ENCODE measurements at places on chromosomes 3 and 15.

- no peak for DNase-seq
Observed at GRCh38 chr3:33052671-33053070, 44.3 kb downstream of the GLB1 start.

DNA sequence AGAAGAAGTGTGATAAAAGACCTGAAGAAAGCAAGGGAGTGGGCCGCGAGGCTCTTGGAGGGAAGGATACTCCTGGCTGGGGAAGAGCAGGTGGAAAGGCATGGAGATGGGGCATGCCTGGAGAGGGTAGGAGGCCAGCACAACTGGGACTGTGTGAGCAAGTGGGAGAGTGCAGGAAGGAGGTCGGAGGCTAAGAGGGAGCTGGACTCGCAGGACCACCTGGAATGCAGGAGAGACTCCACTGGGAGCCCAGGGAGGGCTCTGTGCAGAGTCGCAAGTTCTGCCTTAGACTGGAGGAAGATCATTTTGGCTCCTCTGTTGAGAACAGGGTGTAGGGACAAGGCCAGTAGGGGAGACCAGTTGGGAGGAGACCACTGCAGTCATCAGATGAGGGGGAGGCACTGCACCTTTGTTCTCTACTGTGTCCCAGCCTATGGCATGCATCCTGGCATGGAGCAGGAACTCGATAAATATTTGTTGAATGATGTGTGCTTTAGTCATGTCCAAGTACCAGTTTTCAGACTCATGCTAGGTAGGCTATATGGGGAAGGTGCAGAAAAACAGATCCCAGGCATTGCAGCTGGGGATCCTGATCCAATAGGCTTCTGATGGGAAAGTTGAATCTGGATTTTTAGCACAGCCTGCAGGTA lies 13.7 kb downstream of the FAM107A start:
- DNase-seq, result no peak

- DNase-seq, result peak; percentile 54
Observed at GRCh38 chr3:30751610-30752299, 142.7 kb downstream of the GADL1 start.

GRCh38 chr15:52112203-52112750 lies 298 bp downstream of the BCL2L10 start:
- DNase-seq, result peak; percentile 12

DNA sequence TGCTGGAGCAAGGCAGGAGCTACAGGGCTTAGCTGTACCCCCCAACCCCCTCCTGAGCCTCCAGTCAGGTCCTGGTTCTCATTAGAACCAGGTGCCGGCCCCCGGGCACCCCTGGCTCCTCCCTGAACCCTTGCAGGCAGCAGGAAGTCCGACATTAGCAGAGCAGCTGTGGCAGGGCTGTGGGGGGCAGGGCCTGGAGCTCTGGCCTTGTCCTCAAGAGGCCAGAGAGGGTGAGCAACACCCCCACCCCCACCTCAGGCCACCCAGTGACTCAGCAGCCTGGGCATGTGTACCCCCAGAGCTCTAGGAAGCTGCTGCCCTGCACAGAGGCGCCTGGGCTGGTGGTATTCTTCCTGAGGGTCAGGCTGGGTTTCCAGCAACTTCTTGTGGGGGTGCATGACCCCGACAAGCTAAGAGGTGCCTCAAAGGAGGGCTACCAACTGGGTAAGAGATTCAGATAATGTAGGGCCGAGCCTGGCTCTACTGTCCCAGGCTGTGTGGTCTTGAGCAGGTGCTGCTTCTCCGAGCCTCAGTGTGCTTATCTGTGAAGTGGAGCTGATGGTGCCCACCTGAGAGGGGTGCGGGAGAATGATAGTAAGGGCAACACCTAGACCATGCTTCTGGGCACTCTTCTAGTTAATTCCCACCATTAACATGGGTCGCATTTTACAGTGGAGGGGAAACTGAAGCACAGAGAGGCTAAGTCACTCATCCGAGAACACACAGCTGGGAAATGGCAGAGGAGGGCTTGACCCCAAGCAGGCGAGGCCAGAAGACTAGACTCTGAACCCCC lies 16.0 kb downstream of the H1-8 start:
- DNase-seq, result no peak

GRCh38 chr15:68315495-68316031 lies 38.0 kb downstream of the FEM1B start:
- DNase-seq, result no peak

DNA sequence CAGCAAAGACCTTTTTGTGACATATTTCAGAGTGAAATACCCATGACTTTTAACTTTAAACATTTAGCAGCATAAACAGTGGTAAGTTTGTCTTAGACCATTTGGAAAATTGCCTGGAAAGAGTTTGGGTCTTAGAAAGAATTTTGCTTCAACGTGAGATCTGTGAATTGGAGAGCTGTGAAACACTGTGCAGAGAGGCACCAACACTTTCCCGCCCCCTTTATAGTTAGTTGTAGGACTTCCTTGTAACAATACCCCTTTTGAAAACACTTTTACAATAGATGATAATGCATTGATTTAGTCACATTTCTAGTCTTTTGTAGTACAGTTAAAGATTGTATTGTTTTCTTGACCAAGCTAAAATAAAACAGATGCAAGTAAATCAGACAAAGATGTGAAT lies 43.5 kb upstream of the MBNL1 start:
- no peak for DNase-seq

- no peak for DNase-seq
Observed at GRCh38 chr3:82000350-82000749, 238.9 kb upstream of the GBE1 start.

- no peak for DNase-seq
Observed at GRCh38 chr3:142999881-143000280, 1.5 kb upstream of the U2SURP start.

- no peak for DNase-seq
Observed at GRCh38 chr15:49189631-49190030, 19.6 kb downstream of the GALK2 start.

- no peak for DNase-seq
Observed at GRCh38 chr15:48922046-48922445, 41.7 kb downstream of the SHC4 start.

- DNase-seq, result no peak
Observed at GRCh38 chr3:196327405-196327804, 9.4 kb upstream of the DYNLT2B start.

- no peak for DNase-seq
Observed at GRCh38 chr3:123286308-123287023, 84.7 kb downstream of the SEC22A start.

DNA sequence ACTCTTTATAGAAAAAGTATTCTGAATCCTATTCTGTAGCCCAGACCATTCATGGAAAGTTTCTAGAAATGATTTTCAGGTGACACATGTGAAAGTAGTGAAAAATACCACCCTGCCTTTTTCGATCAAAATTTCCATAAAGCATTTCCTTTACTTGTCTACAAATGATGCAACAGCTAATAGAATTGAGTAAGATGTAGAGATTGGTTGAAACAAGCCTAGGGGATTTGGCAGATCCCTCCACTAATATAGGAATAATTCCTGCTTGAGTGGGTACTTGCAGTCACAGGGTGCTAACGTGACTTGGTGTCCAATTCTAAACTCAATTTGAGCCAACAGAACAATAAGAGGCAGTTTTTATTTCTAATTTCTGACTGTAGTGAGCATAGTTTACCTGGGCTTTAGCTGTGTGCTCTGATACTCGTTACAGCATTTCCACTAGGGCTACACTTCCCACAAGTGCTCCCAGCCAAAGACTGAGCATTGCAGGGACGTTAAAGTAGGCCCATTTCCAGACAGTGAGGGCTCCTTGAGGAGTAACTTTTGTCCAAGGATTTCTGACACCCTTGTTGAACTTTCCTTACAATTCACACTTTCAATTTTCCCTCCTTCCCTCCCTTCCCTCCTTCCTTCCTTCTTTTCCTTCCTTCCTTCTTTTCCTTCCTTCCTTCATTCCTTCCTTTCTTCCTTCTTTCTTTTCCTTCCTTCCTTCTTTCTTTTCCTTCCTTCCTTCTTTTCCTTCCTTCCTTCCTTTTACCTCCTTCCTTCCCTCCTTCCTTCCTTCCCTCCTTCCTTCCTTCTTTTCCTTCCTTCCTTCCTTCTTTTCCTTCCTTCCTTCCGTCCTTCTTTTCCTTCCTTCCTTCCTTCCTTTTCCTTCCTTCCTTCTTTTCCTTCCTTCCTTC lies 53.9 kb upstream of the TP63 start:
- DNase-seq, result no peak

DNA sequence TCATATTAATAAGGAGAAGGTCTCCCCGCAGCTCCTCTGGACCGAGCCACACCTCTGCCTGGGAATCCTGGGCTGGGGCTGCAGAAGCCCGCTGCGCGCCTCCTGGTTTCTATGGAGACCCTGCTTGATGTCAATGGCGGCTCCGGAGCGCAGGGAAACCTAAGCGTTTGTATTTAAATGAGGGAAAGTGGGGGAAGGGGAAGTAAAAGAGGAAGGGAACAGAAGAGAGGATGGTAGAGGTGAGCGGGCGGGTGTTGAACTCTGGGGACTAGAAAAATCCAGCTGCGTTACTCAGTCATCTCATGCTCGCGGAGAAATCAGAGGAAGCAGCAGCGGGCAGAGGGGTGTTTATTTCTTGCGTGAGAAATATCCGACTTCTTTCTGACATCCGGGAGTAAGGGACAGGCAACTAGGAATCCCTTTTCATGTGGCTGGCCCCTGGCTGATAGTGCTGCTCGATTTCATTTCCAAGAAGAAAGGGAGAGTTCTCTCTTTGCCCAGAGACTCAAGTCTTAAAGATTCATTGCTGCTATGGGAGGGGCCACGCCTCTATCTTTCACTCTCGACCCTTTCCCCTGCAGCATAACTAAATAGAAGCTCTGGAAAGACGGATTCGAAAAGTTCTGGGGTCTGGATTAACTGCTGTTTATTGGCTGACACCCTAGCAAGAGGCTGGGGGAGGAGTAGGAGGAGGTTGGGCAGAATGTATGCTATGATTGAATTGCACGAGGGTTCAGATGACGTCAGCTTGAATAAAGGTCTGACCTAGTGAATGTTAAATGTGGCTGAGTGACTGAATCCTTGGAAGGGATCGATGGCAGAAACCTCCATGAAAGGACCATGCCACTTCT lies 110.5 kb upstream of the GAP43 start:
- no peak for DNase-seq

DNA sequence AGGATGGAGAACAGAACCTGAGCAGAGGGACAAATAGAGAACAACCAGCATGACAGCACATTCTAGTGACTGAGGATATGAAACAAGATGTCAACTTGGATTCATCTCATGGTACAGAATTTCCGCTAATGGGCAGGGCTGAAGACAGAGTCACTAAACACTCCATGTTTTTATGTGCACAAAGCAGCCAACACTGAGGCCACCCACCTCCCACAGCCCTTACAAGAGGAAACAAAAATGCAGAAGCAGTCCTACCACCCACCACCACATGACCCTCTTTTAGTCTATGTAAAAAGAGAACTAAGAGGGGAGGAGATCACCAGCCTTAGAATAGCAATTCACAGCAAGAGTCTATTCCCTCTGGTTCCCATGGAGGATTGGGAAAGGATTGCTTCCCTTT lies 131.4 kb upstream of the UBE2E2 start:
- DNase-seq, result no peak

- no peak for DNase-seq
Observed at GRCh38 chr15:78307976-78308375, 8.6 kb upstream of the SKIC8 start.

GRCh38 chr15:64502551-64502950 lies 42.2 kb downstream of the ZNF609 start:
- DNase-seq, result no peak

GRCh38 chr15:39283531-39283930 lies 297.3 kb upstream of the THBS1 start:
- DNase-seq, result no peak

- no peak for DNase-seq
Observed at GRCh38 chr3:187763850-187764648, 18.8 kb upstream of the BCL6 start.

DNA sequence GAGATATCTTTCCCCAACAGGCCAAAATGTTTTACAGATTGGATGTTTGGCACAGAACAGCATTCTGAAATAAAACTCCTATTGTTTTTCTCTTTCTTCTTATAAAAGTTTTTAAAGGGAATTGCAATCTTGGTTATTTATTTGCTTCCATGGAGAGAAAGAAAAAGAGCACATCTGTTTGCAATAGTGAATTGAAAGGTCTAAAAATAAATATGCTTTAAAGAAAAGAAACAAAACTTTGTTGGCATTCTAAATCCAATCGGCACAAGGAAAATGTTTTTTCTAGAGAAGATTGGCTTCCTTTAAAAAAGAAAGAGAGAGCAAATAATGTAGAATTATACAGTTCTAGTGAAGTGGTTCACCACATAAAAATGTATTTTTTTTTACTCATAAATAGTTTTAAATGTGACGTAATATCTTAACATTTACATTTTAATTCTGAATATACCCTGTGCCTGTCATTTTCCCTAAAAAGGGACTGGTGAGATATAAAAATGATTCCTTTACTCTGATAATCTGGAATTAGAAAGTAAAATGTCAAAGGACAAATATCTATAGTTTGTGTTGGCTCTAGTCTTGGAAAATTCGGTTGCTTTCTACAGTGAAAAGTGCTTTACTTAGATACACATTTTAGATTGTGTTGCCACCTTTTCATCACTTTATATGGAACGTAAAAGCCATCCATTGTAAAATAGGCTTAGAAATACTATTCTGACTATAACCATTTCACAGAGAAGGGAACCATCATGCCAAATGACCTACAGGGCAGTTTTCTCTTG lies 257.4 kb upstream of the CBLB start:
- no peak for DNase-seq

DNA sequence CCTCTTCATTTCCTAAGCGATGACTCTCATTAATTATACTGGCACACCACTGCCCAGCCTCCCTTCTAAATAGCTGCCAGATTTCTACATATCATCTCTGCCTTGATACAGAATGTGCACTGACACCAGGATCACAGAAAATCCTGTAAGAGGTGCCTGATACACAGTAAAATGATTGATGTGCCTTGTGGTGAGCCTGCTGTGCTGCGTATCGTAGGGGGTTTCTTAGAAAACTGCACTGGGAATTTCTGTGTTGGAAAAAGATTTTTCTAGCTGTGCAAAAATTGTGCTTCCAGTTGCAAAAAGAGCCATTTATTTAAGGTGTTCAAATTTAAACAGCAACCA lies 3.0 kb upstream of the PLCH1 start:
- DNase-seq, result no peak

DNA sequence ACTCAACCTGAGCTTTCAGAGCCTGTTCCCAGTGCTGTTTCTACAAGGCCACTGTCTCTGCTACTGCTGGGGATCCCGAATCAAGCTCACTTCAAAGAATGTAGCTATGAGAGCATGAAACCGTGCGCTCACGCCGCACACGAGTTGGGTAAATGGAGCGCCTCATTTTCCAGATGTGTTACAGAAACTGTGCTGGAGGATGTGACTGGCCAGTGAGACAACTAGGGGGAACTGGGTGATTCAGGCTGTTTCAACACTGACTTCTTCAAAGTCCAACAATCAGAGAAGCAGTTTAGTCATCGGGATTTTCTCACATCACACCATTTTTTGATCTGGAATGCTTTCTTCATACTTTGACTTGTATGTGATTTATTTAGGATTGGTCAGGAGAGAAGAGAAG lies 3.5 kb downstream of the ZNF710 start:
- no peak for DNase-seq

- no peak for DNase-seq
Observed at GRCh38 chr3:19013879-19014278, 134.4 kb upstream of the KCNH8 start.

Measured in stimulated activated naive CD4-positive, alpha-beta T cell (primary cell).